Activated naive CD4-positive, alpha-beta T cell (primary cell): ENCODE measurements at places on chromosomes 16 and 17.
A peak's percentile ranks its signal among the peaks of the same experiment; 100 is the strongest.

GRCh38 chr16:10638101-10638500 lies 56.6 kb downstream of the TEKT5 start:
- DNase-seq = no peak

- no peak for DNase-seq
Observed at GRCh38 chr16:90046971-90047713, 27.9 kb upstream of the DBNDD1 start.

DNA sequence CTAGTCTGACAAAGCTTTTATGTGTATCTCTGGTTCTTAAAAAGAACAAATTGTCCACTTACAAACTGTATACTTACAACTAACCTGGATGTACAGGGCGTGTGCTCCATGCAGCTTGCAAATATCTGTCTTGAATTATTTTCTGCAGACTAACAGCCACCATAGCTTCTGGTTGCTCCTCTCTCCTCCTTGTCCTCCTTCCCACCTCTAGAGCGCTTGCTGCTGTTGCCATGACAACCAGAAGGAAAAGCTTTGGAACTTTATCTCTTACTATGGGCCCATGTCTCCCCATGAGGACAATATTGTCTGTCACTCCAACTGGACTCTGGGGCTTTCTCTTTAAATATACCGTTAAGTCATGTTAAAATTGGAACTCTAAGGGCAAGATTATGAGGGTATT lies 71.5 kb upstream of the DHX40 start:
- no peak for DNase-seq

GRCh38 chr16:90009172-90009899 lies 9.9 kb downstream of the DBNDD1 start:
- no peak for DNase-seq

DNA sequence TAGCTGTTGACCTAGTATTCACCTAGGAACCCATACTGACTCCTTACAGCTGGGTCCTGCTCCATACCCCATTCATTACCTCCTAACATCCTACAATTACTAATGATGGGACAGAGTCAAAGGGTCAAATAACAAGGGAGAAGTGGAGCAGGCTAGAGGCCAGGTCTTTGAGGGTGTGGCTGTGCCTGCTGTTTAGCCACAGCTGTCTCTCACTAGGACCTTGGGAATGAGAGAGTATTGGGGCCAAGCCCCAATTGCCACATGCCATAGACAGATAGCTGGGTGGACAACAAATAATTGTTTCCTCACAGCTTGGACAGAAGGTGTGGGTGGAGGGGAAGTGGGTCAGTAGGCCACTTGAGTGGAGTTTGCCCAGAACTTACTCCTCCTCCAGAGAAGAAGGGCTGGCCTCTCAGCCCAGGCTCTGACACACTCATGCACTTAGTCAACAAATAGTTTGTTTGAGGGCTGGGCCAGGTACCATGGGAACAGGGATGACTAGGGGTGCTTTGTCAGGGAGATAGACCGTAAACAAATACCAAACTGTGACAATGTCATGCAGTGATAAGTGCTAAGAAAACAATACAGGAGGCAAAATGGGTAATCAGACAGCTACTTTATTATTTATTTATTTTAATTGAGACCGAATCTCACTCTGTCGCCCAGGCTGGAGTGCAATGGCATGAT lies 10.2 kb upstream of the CENPT start:
- DNase-seq = no peak

DNA sequence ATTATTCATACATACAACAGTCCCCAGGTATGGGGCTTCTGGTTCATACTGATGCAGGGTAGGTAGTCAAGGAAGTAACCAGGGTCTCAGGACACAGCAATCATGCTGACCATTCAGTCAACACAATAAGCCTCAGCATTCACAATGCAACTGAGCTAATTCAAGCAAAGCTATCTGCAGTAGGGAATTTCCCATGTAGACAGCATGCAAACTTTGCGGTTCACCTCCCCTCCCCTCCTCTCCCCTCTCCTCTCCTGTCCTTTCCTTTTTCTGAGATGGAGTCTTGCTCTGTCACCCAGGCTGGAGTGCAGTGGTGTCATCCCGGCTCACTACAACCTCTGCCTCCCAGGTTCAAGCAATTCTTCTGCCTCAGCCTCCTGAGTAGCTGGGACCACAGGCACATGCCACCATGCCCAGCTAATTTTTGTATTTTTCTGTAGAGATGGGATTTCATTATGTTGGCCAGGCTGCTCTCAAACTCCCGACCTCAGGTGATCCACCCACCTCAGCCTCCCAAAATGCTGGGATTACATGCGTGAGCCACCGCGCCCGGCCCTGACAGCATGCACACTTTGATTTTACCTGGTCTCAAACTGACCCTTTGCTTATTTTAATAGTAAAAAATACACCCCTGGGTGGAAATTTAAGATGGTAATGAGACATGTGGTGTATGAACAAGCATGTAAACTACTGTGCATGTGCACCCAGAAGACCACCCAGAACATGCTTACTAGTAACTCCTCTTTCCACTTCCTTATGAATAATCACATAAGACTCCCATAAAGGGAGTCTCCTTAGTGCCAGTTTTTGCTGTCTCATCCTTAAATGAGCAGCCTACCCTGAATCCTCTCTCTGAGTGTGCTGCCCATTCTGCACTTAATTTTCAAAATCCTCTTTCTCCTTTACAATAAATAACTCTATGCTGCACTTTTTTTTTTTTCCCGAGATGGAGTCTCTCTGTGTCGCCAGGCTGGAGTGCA lies 9.3 kb upstream of the RNF135 start:
- DNase-seq = no peak

- no peak for DNase-seq
Observed at GRCh38 chr17:74790161-74791058, 14.3 kb upstream of the NAT9 start.

DNA sequence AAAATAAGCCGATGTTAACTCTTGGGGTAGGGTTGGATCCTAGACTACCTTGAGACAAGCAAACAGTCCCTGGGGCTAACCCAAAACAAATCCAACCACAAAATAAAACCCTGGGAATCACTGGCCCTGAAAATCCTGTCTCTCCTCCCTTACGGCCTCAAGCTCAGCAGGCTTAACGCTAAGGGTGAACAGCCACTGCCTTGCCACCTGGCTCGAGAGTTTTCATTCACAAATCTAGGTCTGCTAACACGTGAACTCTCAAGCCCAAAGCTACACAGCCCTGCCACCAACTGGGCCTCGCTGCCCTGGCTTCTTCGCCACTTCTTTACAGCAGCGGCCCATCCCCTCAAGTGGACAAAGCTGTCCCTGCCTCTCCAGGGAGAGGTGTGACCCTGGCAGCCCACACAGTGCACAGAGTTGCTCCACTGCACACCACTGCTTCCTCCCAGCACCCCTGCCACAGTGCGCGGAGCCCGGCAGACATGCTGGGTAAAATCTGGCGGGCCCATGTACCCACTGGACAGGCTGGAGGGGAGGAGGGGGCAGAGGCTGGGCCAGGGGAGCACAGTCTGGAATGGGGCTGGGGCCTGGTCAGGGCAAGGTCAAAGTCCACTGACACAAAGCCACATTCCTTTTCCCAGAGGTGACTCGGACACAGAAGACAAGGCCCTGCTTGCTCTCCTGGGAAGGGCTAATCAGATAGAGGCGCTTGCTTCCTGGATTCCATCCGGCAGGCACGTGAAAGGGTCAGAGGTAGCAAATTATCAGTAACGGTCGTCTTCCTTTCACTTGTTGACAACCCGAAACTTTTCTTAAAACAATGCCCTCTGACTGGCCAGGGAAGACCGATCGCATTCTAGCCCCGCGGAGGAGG lies 996 bp downstream of the PCYT2 start:
- no peak for DNase-seq

- DNase-seq = no peak
Observed at GRCh38 chr16:49441366-49441780, 67.8 kb downstream of the C16orf78 start.

DNA sequence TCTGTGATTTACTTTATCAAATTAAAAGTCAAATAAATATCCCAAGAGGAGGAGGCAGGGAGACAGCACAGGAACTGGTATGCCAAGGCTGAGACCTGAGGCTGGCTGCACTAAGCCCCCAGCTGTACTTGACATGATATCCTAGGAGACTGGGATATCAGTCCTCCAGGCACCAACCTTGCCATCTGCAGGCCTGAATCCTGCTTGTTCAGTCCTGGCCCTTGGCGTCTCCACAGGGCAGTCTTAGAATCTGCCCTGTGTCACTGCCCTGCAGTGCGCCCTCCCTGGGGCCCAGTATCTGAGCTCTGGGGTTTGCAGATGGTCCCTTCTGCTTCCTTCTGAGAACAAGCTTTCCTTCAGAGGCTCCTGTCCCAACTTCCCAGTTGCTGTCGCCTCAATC lies 75.9 kb downstream of the HS3ST3A1 start:
- no peak for DNase-seq

DNA sequence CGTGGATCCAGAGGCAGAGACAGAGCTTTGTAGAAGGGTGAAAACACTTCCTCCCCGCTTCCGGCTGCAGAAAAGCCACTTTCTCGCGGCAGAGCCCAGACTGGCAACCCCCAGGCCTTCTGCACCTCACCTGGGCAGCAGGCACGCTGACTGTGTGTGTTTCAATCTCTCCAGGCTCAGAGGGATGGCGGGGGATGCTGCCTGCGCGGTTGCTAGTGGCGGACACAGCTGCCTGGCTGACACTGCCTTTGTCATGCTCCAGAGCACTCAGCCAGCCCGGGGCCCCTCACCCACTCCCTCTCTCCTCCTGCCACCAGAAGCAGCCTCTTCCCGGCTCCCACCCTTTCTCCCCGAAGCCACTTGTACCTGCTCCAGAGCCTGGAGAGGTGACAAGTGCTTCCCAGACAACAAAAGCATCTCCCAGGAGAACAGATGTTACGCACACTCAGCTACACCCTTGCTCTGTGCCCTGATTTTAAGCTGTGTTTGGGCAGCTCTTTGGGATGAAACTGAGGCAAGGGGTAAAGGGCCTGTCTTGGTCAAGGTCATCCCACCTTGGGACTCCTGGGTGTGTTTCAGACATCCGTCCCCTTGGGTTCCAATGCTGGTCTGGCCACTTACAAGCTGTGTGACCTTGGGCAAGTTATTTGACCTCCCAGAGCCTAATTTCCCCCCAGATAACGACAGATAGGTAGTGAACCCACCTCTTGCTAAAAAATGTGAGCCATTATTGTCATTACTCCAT lies 9.2 kb upstream of the GLIS2 start:
- DNase-seq = peak; percentile 30

DNA sequence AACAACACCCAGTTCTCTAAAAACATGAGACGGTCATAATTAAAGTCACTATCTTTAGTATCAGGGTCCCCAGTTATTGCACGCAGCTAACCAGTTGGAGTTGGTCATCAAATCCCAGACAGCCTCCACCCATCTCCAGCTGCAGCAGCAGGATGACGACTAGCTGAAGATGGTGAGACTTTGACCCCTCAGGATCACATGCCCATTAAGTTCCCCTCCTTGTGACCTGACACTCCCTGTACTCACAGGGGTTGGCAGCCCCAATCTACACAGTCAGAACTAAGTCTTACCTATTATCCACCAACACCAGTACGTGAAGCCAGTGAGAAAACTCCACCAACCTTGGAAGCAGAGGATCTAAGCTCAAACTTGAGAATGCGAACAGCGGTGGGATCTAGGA lies 37.7 kb upstream of the IRX5 start:
- no peak for DNase-seq

GRCh38 chr16:84407588-84408313 lies 39.4 kb downstream of the ATP2C2 start:
- no peak for DNase-seq

- no peak for DNase-seq
Observed at GRCh38 chr17:1733759-1734158, 8.9 kb upstream of the SERPINF2 start.

DNA sequence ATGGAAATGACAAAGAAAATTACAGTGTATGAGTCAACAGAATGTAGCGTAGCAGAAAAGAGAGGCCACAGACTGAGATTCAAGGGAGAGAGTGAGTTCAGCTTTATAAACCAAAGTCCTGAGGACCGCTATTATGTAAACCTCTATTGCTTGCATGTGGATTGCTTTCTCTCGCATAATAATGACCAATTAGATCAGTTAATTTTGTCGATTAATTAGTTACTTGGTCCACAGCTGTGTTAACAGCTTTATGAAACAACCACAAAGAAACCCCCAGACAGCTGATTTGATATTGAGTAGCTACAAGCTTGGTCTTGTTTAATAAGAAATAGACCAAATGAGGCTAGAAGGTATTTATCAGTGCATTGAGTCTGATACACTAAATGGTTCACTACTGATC lies 291.8 kb upstream of the ERCC4 start:
- no peak for DNase-seq

GRCh38 chr16:64878940-64879339 lies 242.9 kb downstream of the CDH11 start:
- no peak for DNase-seq

GRCh38 chr17:67546578-67547527 lies 169.8 kb downstream of the PITPNC1 start:
- DNase-seq = no peak

DNA sequence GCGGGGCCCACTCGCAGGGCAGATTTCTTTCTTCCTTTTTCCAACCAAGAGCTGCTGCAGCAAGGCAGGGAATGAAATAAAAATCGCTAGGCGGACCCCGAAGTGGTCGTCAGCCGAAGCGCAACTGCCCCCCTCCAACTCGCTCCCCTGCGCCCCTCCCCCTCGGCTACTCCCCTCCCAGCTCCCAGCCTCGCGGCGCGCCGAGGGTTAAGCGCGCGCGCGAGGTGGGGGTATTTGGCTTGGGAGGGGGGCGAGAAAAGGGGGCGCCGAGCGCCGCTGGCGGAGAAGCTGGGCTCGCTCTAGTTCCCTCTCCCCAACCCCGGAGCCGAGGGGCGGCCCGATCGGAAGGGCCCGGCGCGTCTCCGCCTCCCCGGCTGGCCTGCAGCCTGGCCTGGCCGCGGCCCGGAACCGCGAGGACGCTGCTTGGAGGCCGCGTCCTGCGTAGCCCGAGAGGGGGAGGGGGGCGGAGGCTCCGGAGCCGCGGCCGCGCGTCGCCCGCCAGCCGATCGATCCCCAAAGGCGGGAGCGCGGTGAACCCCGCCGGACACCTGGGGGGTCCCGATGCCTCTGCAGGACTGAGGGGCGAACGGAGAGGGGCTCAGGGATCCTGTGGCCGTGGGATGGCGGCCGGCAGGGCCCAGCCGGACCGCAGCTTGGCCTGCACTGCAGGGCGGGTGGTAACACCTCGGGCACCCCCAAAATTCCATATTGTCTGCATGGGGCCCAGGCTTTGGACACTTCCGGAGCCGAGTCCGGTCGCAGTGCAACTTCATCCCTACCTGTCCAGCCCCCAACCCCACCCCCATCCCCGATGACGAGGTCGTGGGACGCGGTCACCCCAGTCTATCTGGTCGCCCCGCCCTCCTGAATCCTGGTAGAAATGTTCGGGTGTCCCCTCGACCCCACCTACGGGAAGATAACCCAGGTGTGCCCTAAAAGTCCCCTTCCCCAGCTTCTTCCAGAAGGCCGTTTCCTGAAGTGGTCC lies 4.9 kb upstream of the CBX4 start:
- no peak for DNase-seq

GRCh38 chr17:80952291-80952690 lies 39.4 kb upstream of the CHMP6 start:
- no peak for DNase-seq

DNA sequence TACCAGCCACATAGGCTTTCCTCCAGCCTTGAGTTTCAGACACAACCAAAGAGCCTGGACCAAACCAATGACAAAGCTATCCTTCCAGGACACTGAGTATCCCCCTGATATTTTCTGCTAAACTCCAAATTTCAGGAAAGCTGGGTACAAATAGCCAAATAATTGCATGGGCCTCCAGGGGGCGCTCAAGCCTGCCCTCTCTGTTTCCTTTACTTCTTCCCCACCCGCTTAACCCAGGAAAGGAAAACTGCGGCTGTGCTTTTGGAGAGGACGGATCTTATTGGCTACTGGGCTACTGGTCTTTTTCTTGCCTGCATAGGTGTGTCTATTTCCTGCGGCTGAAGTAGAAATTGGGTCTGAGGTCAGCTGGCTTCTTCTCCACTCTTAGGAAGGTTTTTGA lies 30.1 kb downstream of the GNGT2 start:
- peak; percentile 50 for DNase-seq
